ENCODE measurements at places on chromosomes 5 and 9. TPM values are rescaled to one million over a fixed set of nuclear protein-coding genes. Genes with fewer than 3 reads are reported as not detected.

GRCh38 chr9:106880863-106881262 lies 17.9 kb downstream of the ZNF462 start:
- peak; percentile 96 for DNase-seq

DNA sequence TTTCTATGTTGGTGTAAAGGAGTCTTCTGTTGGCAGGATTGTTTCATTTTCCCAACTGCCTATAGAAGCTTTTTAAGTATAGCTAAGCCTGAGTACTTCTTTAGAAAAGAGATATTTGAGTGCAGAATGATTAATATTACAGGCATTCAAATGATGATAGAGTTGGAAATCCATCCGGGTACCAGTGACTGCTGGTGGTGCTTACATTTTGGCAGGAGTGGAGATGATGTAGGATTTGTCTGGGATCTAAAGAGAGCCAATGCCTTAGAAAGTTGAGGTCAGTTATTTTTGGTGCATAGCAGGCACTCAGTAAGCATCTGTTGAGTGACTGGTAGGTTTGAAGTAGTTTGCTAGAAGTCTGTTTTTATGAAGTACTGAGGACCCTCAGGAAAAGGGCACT lies 433.5 kb downstream of the DMAC1 start:
- no peak for DNase-seq

The HTR1A gene
- not detected for total RNA-seq

The HBEGF gene
- total RNA-seq, result 55.7 TPM

DNA sequence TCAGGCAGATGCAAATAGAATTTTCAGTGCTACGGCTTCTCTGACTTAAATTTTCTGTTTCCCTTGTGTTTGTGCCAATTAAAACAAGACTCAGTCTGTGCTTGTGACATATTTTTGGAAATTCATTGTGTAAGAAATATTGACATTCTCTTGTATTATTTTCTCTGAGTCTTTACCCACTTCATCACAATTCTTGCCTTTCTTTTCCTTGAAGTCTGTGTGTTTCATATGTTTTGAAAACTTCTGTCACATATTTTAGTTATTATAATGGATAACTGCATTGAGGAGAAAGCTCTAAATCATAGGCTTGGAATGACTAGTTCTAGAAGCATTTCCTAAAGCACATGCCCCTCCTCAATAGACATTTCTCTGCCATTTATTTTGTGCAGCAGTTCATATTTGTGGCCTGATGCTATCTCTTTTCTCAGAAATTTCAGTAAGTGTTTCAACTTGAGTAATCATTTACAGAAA lies 206.6 kb downstream of the PALM2AKAP2 start:
- peak; percentile 43 for DNase-seq

The SLC25A2 gene
- 0.79 TPM for total RNA-seq

GRCh38 chr5:61623401-61624069 lies 291.5 kb downstream of the ZSWIM6 start:
- peak; percentile 20 for DNase-seq

The ADAMTSL2 gene
- total RNA-seq, result not detected

- DNase-seq, result no peak
Observed at GRCh38 chr5:153618867-153619266, 128.4 kb downstream of the GRIA1 start.

GRCh38 chr9:124960409-124960752 lies 19.5 kb upstream of the GOLGA1 start:
- peak; percentile 11 for DNase-seq

The CCL19 gene
- total RNA-seq, result not detected

The DMRTA1 gene
- total RNA-seq, result 0.77 TPM

The PAX5 gene
- not detected for total RNA-seq

DNA sequence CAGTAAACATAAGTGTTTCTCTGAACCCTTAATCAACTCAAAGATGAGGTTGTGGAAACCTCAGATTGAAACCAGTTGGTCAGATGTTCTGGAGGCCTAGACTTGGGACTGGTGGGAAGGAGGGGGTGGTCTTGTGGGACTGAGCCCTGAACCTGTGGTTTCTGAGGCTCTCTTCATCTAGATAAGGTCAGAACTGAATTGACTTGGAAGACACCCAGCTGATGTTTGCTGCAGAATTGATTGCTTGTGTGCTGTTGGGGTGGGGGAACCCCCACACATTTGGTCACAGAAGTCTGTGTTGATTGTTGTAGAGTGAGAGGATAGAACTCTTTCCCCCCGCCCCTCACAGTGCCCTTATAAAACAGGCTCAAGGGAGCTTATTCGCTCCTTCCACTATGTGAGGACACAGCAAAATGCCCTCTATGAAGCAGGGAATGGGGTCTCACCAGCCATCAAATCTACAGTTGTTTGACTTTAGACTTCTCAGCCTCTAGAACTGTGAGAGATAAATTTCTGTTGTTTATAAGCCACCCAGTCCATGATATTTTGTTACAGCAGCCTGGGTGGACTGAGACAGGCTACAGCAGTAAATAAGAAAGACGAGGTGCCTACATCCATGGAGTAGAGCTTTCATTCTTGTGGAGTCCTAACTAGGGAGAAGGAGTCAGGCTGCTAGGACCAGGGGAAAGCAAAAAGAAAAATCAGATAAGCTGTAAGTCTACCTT lies 25.7 kb upstream of the UGCG start:
- no peak for DNase-seq

DNA sequence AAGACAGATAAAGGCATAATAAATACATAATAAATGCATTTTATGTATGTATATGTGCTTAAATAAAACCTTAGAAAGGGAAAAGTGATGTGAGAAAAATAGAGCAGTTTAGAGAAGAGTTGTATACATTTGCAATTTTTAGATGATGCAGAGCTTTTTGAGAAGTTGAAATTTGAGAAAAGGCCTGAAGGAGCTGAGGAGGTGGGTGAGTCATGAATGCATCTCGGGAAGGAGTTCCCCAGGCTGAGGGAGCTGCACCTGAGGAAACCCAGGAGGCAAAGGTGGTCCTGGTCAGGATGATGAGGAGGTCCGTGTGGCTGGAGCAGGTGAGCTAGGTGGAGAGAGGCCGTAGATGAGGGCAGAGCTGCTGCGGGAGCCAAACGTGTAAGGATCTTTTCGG lies 17.4 kb upstream of the CD180 start:
- DNase-seq, result peak; percentile 32

- no peak for DNase-seq
Observed at GRCh38 chr5:100615362-100615761, 80.2 kb downstream of the FAM174A start.

- peak; percentile 96 for DNase-seq
Observed at GRCh38 chr5:56346741-56347535, 113.8 kb upstream of the ANKRD55 start.

DNA sequence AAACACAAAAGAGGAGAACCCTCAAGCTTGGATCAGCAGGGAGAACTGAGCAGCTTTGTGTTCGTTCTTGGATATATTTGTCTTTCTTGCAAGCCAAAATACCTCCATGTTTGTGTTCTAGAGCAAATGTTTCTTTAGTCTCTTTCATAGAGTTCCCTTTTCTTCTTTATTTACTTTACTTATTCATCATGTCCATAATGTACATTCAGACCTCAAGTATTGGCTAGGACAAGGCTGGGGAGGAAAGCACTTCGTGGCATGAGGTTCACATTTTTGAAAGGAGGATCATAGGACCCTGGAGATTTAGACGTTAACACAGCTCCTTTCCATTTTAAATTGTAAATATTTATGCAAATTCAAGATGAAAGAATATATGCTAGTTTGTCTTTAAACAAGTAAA lies 590.2 kb upstream of the MEF2C start:
- no peak for DNase-seq

DNA sequence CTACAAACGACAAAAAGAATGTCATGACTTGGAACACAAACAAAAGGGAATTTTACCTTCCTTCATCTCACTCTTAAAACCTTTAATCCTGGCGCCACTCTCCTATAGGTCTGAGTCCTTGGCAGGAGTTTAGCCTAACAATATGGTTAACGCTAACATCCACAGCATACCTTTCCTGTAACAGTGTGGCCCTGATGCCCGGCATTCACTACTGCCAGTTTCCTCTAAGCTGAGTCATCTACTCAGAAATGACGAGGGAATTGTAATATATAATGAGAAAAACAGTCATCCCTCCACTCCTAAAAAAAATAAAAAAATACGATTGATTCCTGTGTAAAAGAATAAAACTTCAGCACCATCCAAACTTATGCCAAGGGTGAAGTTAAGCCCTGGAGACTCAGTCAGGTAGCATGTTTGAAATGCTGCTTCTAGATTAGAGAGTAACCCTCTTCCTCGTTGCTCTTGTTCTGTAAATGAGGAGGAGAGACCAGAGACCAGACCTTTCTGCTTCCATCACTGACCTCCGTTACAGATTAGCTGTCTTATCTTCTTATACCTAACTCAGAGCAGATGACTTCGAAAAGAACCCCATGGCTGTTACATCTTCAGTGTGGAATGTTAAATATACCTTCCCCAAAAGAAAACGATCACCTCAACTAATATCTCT lies 37.4 kb downstream of the CCDC125 start:
- DNase-seq, result peak; percentile 27

The NEUROG1 gene
- not detected for total RNA-seq

- no peak for DNase-seq
Observed at GRCh38 chr9:107345327-107345726, 62.2 kb downstream of the RAD23B start.

- no peak for DNase-seq
Observed at GRCh38 chr9:111762556-111762955, 32.2 kb downstream of the SHOC1 start.

The GGTA1 gene
- not detected for total RNA-seq

DNA sequence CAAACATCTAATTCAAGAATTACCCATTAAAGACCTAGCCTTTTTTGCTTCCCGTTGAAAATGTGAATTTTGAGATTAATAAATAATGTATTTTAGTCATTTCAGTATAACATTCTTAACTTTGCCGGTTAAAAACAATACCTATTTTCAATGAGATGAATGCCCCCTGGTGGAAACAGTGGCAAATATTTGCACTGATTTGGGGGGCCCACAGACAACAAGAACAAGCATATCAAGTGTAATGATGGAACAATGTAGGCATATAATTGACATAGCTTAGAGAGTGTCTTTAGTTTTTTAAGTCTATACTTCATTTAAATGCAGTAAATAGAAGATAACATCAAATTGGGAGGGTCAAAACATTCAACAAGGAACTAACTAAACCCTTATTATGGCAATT lies 111.9 kb downstream of the NTRK2 start:
- peak; percentile 40 for DNase-seq

DNA sequence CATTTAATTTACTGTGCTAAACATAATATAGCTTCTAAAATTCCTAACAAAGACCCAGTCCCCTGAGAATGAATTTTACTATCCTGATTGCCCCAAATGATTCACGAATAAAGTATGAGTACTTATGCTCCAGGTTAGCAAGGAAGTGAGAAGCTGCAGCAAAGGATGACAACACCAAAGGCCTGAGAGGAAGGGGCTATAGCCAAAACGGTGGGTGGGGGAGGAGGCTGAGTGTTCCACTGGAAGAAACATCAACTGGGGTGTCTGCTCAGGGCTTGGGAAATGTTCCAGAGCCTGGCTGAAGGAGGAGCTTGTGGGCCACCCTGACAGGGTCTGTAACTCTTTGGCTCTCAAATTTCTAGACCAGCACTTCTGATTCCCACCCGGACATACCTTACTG lies 157.3 kb downstream of the ADAMTS12 start:
- no peak for DNase-seq

DNA sequence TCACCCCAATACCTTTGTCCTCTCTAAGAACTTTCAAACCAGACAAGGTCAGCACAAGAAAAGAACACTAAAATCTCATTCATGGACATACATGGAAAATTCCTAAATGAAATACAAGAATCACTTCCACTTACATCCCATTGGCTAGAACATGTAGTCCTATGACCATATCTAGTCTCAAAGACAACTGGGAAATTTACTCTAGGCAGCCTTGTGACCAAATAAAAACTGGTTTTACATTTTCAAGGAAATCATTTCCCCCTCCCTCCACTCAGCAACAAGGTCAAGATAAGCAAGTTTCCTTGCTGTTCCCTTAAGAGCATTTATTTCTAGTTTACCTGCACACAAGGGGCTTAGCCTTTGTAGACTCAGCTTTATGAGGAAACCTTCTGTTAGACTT lies 20.3 kb upstream of the SERINC5 start:
- no peak for DNase-seq

The CAMK4 gene
- total RNA-seq, result 0.21 TPM

- peak; percentile 27 for DNase-seq
Observed at GRCh38 chr9:106675780-106676179, 187.2 kb upstream of the ZNF462 start.

DNA sequence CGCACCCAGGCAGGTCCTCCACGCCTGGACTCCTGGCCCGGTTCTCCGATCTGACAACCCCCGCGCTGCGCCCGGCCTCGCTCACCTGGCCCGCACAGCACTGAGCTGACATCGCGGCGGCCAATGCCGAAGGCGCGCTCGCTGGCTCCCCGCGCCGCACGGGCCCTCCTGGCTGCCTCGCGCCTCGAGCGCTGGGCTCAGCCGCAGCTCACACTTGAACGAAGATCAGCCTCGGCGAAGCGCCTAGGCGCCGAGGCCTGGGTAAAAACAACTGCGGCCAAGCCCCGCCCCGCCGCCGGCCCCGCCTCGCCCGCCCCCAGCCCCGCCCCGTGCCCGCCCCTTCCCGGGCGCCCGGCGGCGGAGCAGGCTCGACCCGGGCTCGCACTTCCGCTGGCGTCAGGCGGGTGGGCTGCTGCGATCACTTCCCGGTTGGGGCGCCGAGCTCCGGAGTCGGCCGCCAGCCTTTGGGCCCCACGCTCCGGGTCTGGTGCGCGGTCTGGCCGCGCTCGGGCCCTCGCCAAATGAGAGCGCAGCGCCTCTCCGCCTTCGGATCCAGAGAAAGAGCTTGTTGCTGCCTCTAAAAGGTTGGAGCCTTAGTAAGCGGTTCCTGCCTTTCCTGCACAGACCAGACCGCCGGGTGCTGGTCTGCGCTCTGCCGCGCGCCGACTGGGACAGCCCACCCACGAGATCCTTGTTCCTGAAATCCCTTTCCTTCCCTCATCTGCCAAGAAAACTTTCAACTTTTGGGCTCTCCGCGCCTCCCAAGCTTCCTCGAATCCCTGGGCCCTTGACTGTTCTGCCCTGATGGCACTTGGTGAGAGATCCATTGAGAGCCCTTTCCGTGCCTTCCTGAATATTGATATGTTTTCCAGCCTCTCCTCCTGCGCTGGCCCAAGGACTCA lies at the start of gene SERINC5:
SERINC5 (minus strand) TSS at position 238 of the 902 bp plus-strand sequence; CDS start at position 112, 126 bp downstream.
- peak; percentile 79 for DNase-seq

The CD72 gene
- 1.8 TPM for total RNA-seq

The ST8SIA4 gene
- 0.54 TPM for total RNA-seq

The CNTNAP3B gene
- total RNA-seq, result 8.2 TPM

The HTR4 gene
- not detected for total RNA-seq

- peak; percentile 56 for DNase-seq
Observed at GRCh38 chr9:98864281-98865174, 57.1 kb downstream of the GALNT12 start.
